Esophagus squamous epithelium (tissue), 5 donors: ENCODE measurements at places on chromosomes 12 and 14. TPM values are rescaled to one million over a fixed set of nuclear protein-coding genes. Genes with fewer than 3 reads are reported as not detected.
A peak's percentile ranks its signal among the peaks of the same experiment; 100 is the strongest.

DNA sequence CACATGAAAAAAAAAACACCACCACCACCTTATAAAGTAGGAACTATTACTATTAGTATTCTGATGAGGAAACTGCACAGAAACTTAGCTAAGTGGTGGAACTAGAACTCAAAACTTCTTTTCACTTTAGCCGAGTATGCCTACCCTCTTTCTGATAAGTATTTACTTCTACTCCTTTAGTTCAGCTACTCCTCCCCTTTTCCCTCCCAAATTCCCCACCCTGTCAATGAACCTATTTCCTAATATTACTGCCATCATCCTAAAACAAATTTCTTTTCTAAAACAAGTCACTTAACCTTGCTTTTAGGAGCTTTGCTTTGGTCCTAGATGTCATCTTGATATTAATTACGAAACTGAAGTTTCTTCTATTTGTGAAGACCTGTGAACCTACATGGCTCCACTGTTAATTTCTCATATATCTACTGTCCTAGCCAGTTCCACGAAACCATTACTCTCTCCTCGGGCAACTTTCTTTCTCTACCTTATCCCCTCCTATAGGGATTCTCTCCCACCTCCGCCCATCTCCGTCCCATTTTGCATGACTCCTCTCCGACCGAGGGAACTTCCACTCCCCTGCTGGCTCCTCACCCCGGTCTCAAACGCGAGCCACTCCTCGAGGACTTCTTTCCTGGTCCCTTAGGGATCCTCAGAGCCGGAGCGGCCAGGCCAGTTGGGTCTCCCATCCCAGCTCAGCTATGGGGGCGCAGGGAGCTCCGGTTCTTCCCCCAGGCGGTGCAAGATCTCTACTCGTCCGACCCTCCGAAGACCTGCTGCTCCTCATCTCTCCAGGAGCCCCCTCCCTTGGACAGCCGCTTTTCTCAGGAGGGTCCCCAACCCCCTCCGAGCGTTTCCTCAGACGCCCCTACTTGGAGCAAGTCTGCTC lies 1.1 kb downstream of the NUMB start:
- peak overlapping the region; percentile 98 for H3K4me3 ChIP-seq
- no peak for DNase-seq
- no peaks in the 10 kb centered on the region for H3K27me3 ChIP-seq
- peaks cover 19% of the 10 kb centered on the region for H3K4me1 ChIP-seq
- peak overlapping the region; percentile 98 for H3K27ac ChIP-seq

DNA sequence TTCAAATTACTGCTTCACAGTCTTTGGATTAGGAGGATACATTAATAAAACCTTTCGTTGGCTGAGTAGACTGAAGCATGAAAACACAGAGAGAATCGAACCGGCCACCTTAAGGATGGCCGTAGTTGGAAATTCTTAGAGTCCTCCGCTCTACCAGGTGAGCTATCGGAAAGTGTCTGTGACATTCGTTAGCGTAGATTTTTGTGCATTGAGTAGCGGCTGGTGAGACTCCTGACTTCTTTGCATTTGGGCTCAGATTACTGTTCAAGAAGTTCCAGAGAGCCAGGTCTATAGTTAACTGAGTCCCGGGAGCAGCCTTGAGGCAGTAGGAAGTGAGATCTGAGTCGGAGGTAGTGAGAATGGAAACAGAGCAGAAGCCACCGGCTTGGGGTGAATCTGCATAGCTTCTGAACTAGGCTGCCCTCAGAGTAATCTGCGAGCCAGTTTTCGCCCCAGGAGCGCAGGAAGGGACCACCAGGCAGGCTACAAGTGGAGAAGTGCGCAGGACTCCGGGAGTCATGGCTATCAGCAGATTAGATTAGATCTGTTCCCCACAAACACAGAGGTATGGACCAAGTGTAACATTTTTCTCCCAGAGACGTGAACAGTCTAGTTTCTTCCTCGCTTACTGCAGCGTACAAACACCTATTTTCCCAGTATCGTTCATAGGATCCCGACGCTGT lies 11.0 kb downstream of the OR6S1 start:
- H3K27me3 ChIP-seq, result no peaks in the 10 kb centered on the region
- no peaks in the 10 kb centered on the region for H3K36me3 ChIP-seq
- H3K4me3 ChIP-seq, result peak overlapping the region; percentile 26
- DNase-seq, result no peak

DNA sequence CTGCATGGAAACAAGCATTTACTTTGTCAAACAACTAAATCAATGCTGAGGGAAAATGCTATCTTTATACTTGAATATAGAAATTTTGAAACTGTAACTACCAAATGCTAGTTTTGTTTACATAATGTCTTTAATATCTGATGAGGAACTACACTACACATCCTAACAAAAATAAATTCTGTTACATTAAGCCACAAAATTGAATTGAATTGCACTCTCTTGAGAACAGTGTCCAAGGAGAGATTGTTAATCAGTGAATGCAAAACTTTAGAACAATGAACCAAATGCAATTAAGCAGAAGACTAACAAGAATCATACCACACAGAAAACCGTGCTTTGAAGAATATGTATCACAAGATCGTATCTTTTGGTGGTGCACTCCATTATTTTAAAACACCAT lies 141.6 kb downstream of the CNTN1 start:
- H3K4me1 ChIP-seq, result no peaks in the 10 kb centered on the region
- H3K27me3 ChIP-seq, result no peaks in the 10 kb centered on the region
- no peaks in the 10 kb centered on the region for H3K36me3 ChIP-seq
- no peak overlapping the region for H3K27ac ChIP-seq

DNA sequence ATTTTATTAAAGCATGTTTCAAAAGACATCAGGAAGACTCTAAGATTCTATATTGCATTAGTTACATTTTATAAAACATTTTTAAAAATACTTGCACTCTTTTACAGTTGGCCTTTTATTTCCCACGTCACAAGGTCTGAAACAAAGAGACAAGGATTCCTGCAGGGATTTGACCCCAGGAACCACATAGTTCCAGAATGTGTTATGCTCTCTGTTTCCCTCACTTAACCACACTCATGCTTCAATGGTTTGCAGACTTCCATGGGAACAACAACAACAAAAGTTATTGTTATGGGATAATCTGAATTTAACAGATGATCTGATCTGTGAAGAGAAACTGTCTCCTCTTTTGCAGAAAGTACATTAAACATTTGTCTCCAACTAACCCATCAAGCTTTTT lies 104.3 kb upstream of the PPFIA2 start:
- no peaks in the 10 kb centered on the region for H3K27me3 ChIP-seq
- H3K4me3 ChIP-seq, result no peak overlapping the region
- no peak for DNase-seq

GRCh38 chr14:104735830-104736642 lies 12.0 kb downstream of the ADSS1 start:
- no peak overlapping the region for H3K4me3 ChIP-seq
- peaks cover 48% of the 10 kb centered on the region for H3K4me1 ChIP-seq
- H3K27ac ChIP-seq, result peak overlapping the region; percentile 51
- DNase-seq, result no peak

- H3K27ac ChIP-seq, result no peak overlapping the region
- H3K4me3 ChIP-seq, result no peak overlapping the region
- DNase-seq, result no peak
- H3K36me3 ChIP-seq, result no peaks in the 10 kb centered on the region
- H3K4me1 ChIP-seq, result no peaks in the 10 kb centered on the region
Measured at GRCh38 chr12:96132819-96133218, 61.4 kb upstream of the ELK3 start.

PLBD1 gene
- total RNA-seq, result 62.8 TPM

TOMM20L gene
- total RNA-seq, result not detected

- no peaks in the 10 kb centered on the region for H3K27me3 ChIP-seq
- H3K36me3 ChIP-seq, result no peaks in the 10 kb centered on the region
- H3K4me1 ChIP-seq, result peaks cover 8% of the 10 kb centered on the region
- peak overlapping the region; percentile 89 for H3K4me3 ChIP-seq
Measured at GRCh38 chr12:12725956-12726554, 8.9 kb downstream of the CDKN1B start.

NXPH4 gene
- 4.0 TPM for total RNA-seq
